A549 treated with RU486 at 1 μM for 4 hours (cell line): ENCODE measurements at places on chromosomes 13 and 19. TPM values are rescaled to one million over a fixed set of nuclear protein-coding genes. Genes with fewer than 3 reads are reported as not detected.

The ZNF135 gene
- not detected in 5 replicates for total RNA-seq

The KLF1 gene
- not detected in 5 replicates for total RNA-seq

The GNA15 gene
- total RNA-seq, result 0.16 to 0.19 TPM (median 0.16 TPM) in 3 of 5 replicates, not detected in the others

The CEACAM19 gene
- 7.5 to 10.1 TPM (median 9.3 TPM) in 5 replicates for total RNA-seq

The COMP gene
- total RNA-seq, result 0.08 to 0.10 TPM in 2 of 5 replicates, not detected in the others

The FUT1 gene
- total RNA-seq, result 0.06 to 0.13 TPM (median 0.07 TPM) in 5 replicates

The PTGIR gene
- total RNA-seq, result 0.22 TPM in 1 of 5 replicates, not detected in the others

The ETHE1 gene
- 43.9 to 55.4 TPM (median 50.0 TPM) in 5 replicates for total RNA-seq

The OR4F17 gene
- not detected in 5 replicates for total RNA-seq

The ABCA7 gene
- total RNA-seq, result 4.0 to 10.7 TPM (median 9.8 TPM) in 5 replicates

The GDF15 gene
- total RNA-seq, result 30.3 to 66.7 TPM (median 56.0 TPM) in 5 replicates

The ZFR2 gene
- total RNA-seq, result 0.25 to 0.56 TPM (median 0.48 TPM) in 3 of 5 replicates, not detected in the others

The OR7D2 gene
- total RNA-seq, result not detected in 5 replicates

The TSHZ3 gene
- total RNA-seq, result 2.0 to 3.3 TPM (median 3.0 TPM) in 5 replicates

The GJA3 gene
- 0.77 to 1.2 TPM (median 0.98 TPM) in 5 replicates for total RNA-seq

The BCKDHA gene
- total RNA-seq, result 39.3 to 45.6 TPM (median 42.8 TPM) in 5 replicates

The RPS16 gene
- 6,019 to 7,343 TPM (median 7,191 TPM) in 5 replicates for total RNA-seq

The KRI1 gene
- total RNA-seq, result 16.5 to 19.6 TPM (median 18.3 TPM) in 5 replicates

The LSR gene
- total RNA-seq, result 6.4 to 11.6 TPM (median 10.4 TPM) in 5 replicates

The ADGRE3 gene
- total RNA-seq, result not detected in 5 replicates

The SULT2A1 gene
- total RNA-seq, result not detected in 5 replicates

The SPC24 gene
- 11.8 to 14.5 TPM (median 14.2 TPM) in 5 replicates for total RNA-seq

The CD177 gene
- total RNA-seq, result 0.08 to 0.59 TPM (median 0.16 TPM) in 5 replicates

The ZSCAN5A gene
- 5.7 to 9.2 TPM (median 8.8 TPM) in 5 replicates for total RNA-seq

The ONECUT3 gene
- total RNA-seq, result not detected in 5 replicates

The CALR3 gene
- total RNA-seq, result not detected in 5 replicates

The ZMYM5 gene
- 4.2 to 7.2 TPM (median 6.1 TPM) in 5 replicates for total RNA-seq

The PRR12 gene
- 24.2 to 35.2 TPM (median 31.5 TPM) in 5 replicates for total RNA-seq

The IGLON5 gene
- total RNA-seq, result 0.07 to 0.09 TPM in 2 of 5 replicates, not detected in the others

The ERICH6B gene
- total RNA-seq, result not detected in 5 replicates

The ERICH4 gene
- 0.10 TPM in 1 of 5 replicates, not detected in the others for total RNA-seq

The TYROBP gene
- not detected in 5 replicates for total RNA-seq

The PIP5K1C gene
- 7.8 to 13.2 TPM (median 11.5 TPM) in 5 replicates for total RNA-seq

The BEST2 gene
- total RNA-seq, result 0.05 to 0.14 TPM in 2 of 5 replicates, not detected in the others

The DNM2 gene
- 45.9 to 59.1 TPM (median 54.1 TPM) in 5 replicates for total RNA-seq

The CDC42EP5 gene
- 0.51 TPM in 1 of 5 replicates, not detected in the others for total RNA-seq

The ARHGAP35 gene
- 21.4 to 28.9 TPM (median 27.9 TPM) in 5 replicates for total RNA-seq

The DACT3 gene
- total RNA-seq, result 0.22 to 0.37 TPM (median 0.25 TPM) in 5 replicates

The DIRAS1 gene
- total RNA-seq, result 3.0 to 4.6 TPM (median 3.9 TPM) in 5 replicates

The CFAP97D2 gene
- not detected in 5 replicates for total RNA-seq

The CA11 gene
- total RNA-seq, result 9.7 to 13.2 TPM (median 10.6 TPM) in 5 replicates

The DAND5 gene
- total RNA-seq, result not detected in 5 replicates

The KIR3DL1 gene
- total RNA-seq, result not detected in 5 replicates

The MAP3K10 gene
- total RNA-seq, result 13.3 to 19.3 TPM (median 17.7 TPM) in 5 replicates

The ZNF574 gene
- 27.3 to 39.3 TPM (median 37.1 TPM) in 5 replicates for total RNA-seq

The MAST3 gene
- total RNA-seq, result 1.6 to 2.2 TPM (median 1.8 TPM) in 5 replicates

The NFIX gene
- 3.3 to 5.4 TPM (median 3.8 TPM) in 5 replicates for total RNA-seq

The HNRNPA1L2 gene
- 5.0 to 6.7 TPM (median 5.6 TPM) in 5 replicates for total RNA-seq
